Uterus (tissue), 4 donors: ENCODE measurements at places on chromosomes 1 and 21.

- peak; percentile 47 for DNase-seq
These were observed 8.6 kb downstream of the FMOD start for GRCh38 chr1:203342192-203342940.

- no peak for DNase-seq
These were observed 52.9 kb downstream of the MRPS6 start for GRCh38 chr21:34126269-34126668.

DNA sequence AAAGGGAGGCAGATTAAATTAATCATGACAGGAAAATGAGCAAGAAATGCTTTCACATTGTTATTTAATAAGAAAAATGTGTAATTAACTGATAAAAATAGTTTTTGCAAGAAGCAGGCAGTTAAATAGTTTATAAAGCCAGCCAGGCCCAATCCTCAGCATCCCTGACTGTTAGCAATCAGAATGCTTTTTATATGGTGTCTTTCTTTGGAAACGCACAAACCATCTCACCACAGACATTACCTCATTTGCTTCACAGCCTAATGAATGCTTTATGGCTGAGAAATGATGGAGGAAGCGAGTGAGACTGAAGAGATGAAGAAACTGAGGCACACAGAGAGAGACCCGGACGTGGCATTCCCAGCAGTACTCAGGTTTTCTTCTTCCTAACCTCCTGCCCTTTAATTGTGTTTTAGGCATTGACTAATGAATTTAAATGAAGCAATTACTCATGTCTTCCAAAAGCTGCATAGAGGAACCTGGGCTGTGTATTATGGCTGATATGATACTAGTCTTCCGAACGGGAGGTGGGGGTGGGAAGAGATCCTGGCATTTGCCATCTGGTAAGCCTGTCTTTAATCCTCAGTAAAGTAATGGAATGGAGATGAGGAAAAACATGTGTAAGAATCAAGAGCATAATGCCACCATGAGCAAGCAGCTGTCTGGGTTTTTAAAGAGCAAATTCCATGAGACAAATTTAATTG, 116.1 kb upstream of the LMO4 start:
- DNase-seq, result no peak

GRCh38 chr1:27504588-27505419, 14.8 kb upstream of the WASF2 start:
- DNase-seq, result peak; percentile 84

DNA sequence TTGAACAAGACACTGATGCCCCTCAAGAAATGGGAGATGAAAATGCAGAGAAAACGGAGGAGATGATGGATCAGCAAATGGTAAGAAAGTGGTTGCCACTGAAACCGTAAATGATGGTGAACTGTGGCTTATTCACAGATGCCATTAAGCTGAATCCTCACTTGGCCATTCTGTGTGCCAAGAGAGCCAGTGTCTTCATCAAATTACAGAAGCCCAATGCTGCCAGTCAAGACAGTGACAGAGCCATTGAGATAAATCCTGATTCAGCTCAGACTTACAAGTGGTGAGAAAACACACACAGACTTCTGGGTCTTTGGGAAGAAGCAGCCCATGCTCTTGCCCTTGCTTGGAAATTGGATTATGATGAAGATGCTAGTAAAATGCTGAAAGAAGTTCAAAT, 52.5 kb downstream of the NBPF6 start:
- DNase-seq, result no peak

DNA sequence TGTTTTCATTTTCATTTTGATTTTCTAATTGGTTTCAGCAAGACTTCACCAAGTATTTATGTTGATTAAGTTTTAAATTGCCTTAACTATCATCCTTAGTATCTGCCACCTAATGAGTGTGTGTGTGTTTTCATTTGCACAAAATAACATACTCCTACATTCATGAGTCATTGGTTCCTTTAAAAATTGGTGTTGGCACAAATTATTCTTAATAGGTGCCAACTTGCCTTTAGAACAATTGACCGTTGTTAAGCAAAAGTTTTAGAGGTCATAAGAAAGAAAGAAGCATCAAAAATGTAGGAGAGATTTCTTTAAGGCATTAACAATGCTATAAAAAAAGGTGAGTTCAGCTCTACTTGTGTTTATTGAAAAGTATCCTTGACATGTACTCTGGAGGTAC, 77.5 kb downstream of the FNBP1L start:
- DNase-seq, result no peak
